ENCODE measurements at places on chromosomes 6 and 20.
A peak's percentile ranks its signal among the peaks of the same experiment; 100 is the strongest.

- peak; percentile 37 for DNase-seq
These were observed 86.3 kb upstream of the PROKR2 start for GRCh38 chr20:5402903-5403531.

DNA sequence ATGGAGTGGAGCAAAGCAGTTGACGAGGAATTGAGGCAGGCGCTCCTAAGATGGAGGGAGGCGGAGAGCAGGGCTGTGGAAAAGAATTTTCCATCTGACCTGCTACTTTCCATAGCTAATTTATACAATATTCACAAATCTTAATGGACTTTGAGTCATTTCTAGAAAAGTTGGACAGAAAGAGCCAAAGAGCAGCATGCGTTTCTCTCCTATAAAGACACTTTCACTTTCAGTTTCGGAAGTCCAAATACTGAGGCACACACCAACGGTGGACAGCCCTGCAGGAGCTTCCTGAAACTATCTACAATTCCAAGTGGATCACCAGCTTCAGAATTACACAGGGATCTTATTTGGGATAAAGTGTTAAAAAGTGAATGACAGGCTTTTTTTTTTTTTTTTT, 43.5 kb downstream of the PANK2 start:
- no peak for DNase-seq

DNA sequence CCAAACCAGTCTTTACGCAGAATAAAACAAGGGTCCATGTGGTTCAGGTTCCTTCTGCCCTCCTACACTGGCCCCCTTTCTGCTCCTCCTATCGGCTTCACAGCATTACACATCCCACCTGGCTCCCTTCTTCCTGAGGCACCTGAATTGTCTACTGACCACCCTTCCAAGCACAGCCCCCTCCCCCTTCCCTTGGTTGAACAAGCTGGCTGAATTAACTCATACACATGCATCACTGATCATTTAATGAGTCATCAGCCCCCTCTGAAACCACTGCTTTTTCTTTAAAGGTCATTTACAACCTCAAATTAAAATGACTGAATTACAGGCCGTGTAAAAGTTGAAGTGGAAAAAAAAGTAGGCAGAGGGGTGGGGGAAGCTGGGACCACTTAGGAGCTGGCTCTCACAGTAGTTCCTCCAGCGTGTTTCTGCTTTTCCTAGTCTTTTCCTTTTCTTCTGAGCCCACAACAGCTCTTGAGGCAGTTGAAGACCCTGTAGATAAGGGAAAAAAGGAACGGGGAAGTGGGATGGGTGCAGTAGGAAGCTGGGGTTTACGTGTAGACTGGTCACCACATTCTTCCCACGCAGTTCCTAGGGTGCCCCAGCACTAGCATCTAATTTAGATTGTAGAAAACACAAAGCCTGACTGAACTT, 67.6 kb downstream of the FYN start:
- DNase-seq: peak; percentile 43

- DNase-seq: peak; percentile 15
These were observed 27.9 kb downstream of the CDC5L start for GRCh38 chr6:44415449-44415848.

- DNase-seq: no peak
These were observed 25.1 kb upstream of the ENPP1 start for GRCh38 chr6:131782764-131783163.

DNA sequence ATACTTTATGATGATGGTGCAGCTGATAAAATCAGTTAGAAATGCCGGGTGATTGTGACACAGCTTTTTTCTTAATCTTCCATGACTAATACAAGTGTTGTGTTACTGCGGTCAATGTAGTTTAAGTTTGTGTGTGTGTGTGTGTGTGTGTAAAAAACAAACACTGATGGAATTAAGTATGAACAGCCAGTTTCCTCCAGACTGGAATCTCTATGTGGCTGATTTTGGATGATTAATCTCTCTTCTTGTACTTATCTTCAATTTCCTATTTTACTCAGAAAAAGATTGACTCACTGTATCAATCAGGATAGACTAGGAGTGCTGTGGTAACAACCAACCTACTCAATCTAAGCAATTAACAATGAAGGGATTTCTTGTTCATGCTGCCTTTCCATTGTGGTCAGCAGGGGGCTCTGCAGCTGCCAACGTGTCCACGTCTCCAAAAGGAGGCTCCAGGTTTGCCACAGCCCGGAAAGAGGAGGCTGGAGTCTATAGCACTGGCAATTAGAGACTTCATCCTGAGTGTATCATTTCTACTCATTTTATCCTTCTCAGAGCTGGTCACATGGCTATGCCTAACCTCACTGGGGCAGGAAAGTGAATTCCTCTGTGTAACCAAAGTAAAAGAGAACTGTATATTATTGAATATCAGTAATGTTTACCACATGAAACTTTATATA, 107.7 kb downstream of the CD109 start:
- no peak for DNase-seq

GRCh38 chr6:86780923-86781322, 156.4 kb upstream of the HTR1E start:
- DNase-seq: no peak

GRCh38 chr20:20611167-20611566, 101.3 kb downstream of the RALGAPA2 start:
- no peak for DNase-seq

DNA sequence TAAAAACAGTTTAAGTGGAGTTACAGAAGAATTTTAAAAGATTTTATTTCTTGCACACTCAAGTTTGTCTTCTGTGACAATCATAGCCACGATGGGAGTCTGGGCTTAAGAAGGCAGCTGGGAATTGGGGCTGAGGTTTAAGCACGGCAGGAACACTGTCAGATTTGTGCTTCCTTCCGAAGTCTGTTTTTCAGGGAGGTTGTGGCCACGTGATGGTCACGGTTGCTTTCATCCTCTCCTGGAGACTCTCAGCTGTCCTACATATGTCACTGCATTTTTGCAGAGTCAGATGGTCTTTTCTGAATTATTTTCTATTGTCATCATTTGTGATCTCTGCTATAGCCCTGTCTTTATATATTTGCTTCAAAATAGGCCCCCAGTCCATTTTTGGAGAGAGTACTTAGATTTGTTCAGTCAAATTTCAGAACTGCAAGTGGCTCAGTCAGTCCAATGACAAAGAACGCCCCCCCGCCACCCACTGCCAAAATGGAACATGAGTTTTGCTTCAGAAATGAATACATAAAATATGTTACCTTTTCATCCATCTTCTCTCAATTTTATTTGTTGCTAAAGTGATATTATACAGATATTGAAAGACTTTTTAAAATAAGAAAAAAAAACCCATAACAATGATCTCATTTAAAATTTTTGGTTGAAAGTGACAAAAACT, 111.8 kb upstream of the ZFP64 start:
- DNase-seq: no peak

DNA sequence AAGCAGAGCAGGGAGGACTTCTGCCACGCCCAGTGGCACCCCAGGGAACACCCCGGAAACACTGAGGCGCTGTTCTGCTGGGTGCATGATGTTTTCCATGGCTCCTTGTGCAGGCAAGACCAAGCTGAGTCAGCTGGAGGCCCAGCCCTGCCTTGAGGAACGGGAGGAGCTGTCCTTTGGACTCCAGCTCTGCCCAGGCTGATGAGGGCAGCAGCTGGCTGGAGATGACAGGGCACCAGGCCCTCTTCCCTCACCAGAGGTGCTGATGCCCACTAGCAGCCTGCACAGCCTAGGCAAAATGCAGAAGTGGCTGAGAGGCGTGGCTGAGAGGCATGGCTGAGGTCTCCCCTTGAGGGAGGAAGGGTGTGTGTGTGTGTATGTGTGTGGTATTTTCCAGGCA, 2.4 kb downstream of the C6orf132 start:
- DNase-seq: no peak

DNA sequence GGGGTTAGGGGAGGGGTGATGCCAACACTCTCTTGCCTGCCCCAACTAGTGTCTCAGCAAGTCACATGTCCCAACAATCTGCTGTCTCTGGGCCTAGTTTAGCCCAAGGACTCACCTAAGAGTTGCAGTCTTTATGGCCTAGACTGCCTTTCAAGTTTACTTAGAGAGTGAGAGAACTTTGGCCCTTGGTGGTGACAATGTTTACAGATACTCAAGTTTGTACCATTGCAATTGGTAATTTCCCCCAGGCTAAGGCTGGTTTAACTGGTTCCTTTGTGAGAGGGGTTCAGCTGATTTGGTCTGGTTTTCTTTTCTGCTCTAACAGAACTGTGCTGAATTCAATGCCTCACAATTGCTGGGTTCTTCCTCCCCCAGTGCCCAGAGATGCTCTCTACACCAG, 1279.9 kb upstream of the EYS start:
- DNase-seq: no peak

GRCh38 chr6:154289818-154290508, 66.6 kb downstream of the IPCEF1 start:
- DNase-seq: no peak

DNA sequence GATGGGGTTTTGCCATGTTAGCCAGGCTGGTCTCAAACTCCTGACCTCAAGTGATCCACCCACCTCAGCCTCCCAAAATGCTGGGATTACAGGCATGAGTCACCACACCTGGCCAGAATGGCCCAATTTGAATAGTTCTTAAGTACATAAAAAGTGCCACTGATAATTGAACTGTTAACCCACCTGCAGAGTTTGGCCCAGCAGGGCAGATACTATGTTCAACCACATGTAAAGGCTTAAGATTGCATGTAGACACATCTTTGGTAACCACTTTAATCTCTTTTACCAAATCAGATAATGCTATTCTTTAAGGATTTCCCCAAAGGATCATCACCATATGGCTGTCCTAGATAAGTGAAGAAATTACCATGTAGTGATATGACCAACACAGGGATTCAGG, 21.3 kb upstream of the SGK1 start:
- no peak for DNase-seq

DNA sequence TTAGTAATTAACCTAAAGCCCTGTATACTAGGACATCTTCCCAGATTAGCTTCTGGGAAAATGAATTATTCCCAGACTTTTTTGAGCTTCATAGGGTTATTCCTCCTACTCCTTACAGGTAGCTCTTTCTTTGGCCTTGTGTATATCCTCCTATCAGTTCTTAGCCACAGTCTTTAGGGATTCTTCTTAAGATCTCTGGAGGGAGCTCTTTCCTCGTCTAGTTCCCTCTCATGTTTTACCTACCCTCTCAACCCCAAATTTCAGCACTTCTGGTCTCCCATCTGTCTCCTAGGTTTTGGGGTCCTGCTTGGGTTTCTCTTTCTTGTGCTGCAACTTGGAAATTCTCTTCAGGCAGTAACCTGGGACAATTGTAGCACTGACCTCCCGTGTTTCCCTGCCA, 46.4 kb upstream of the SLC35B3 start:
- DNase-seq: peak; percentile 22

DNA sequence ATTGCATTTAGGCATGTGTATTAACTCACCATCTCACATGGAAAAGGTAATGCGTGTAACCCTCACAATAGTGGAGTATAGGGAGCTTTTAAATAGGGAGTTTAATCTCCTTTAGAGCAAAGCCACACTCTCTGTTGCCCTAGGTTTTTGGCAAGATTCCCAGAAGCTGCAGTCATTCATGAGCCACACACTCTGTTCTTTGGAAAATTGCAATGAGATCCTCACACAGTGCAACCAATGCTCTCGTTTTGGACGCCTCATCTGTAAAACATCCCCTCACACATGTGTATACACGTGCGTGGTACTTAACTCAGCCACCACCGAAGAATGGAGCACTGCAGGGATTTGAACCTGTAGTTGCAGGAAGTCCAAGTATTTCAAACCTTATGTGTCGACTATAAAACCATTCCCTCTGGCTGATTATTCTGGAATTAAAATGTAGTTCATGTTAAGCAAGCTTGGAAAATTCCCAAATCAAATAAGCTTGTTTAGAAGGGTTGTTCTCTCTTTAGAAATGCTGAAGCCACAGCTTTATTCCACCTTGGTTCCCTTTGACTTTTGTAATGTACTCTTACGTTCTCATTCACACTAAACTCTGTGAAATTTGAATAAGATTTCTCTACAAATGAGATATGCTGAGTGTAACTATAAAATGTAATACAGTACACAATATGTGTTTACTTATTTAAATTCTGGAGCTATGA, 489.8 kb upstream of the MANEA start:
- no peak for DNase-seq

DNA sequence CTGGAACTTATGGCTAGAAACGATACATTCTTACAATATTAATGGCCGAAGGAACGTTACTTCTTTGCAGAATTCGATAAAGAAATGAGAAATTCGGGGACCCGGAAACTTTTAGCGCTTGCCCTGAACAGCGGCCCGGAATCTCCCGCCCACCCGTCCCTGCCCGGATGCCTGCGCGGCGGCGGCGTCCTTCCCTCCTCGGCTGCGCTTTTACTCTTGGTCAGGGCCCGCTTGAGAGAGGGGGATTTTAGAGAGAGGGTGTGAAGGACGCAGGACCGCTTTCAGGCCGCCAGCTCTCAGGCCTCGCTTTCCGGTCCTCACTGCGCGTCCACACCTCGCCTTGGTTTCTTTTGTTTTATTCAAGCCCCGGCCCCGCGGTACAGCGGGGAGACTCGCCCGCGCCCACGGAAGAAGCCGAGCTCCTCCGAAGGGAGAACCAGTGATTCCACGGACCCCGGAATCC, 243.7 kb downstream of the ARID1B start:
- peak; percentile 79 for DNase-seq

GRCh38 chr20:35662551-35662950, 2.1 kb downstream of the CPNE1 start:
- DNase-seq: no peak

GRCh38 chr20:37327748-37328147, 18.2 kb upstream of the SRC start:
- DNase-seq: no peak

- no peak for DNase-seq
These were observed 557.4 kb upstream of the EYS start for GRCh38 chr6:66264376-66264775.

DNA sequence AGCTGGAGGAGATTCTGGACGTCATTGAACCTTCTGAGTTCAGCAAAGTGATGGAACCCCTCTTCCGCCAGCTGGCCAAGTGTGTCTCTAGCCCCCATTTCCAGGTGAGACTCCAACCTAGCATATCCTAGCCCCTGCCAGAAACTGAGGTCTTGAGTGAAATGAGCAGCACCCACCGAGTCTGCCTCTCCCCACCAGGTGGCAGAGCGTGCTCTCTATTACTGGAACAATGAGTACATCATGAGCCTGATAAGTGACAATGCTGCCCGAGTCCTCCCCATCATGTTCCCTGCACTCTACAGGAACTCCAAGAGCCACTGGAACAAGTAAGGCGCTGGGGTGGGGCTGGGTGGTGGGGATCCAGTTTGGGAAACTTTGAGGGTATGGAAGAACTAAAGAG, 4.6 kb downstream of the MEA1 start:
- peak; percentile 32 for DNase-seq

- peak; percentile 79 for DNase-seq
These were observed 1.4 kb upstream of the TRIM39 start for GRCh38 chr6:30325150-30325872.
